ENCODE measurements at places on chromosomes 12 and 14. TPM values are rescaled to one million over a fixed set of nuclear protein-coding genes. Genes with fewer than 3 reads are reported as not detected.

EGLN3 gene
- total RNA-seq, result 1.1 TPM

MYF6 gene
- not detected for total RNA-seq

TC2N gene
- 0.16 TPM for total RNA-seq

LRRC10 gene
- total RNA-seq, result not detected

ARG2 gene
- 15.7 TPM for total RNA-seq

GZMH gene
- total RNA-seq, result not detected

TAS2R20 gene
- 1.6 TPM for total RNA-seq

KRT81 gene
- total RNA-seq, result not detected

SERPINA6 gene
- total RNA-seq, result not detected

PIGH gene
- 10.1 TPM for total RNA-seq

GLI1 gene
- total RNA-seq, result not detected

RHEBL1 gene
- total RNA-seq, result 1.4 TPM

BTG1 gene
- total RNA-seq, result 65.8 TPM

IFNG gene
- not detected for total RNA-seq

ARHGEF40 gene
- total RNA-seq, result 9.9 TPM

KIF21A gene
- total RNA-seq, result 3.2 TPM

CPNE6 gene
- not detected for total RNA-seq

C1S gene
- total RNA-seq, result 0.16 TPM

NUP37 gene
- total RNA-seq, result 30.1 TPM

DHH gene
- total RNA-seq, result 0.65 TPM

KRT82 gene
- total RNA-seq, result not detected

Data from bladder microvascular endothelial cell (primary cell).